ENCODE measurements at places on chromosomes 2 and 18.

- DNase-seq = peak; percentile 82
These were observed 2.9 kb downstream of the MXD1 start for GRCh38 chr2:69917852-69918251.

DNA sequence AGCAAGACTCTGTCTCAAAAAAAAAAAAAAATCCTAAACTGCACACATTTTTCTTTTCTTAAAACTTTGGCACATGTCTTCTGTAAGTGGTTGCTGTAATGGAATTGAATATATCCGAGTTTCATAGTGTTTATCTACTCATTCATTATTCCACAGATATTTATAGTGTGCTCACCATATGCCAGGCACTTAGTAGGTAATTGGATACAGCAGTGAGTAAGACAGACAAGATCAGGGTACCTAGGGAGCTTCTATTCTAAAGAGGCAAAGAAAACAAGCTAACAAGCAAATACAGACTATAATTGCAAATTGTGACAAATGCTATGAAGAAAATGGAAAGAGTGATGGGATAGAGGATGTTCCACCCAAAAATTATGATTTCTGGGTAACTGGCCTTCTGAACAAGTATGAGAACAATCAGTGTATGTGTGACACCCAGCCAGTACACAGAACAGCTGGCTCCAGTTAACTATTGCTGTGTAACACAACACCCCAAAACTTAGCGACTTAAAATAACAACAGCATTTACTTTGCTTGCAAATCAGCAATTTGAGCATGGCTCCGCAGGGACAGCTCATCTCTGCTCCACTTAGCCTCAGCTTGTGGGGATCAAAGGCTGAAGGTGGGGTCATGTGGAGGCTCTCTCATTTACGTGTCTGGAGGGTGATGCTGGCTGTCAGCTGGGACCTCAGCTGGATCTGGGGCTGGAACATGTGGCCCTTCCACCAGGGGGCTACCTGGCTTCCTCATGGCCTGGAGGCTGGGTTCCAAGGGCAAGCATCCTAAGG, 224.9 kb downstream of the INSIG2 start:
- no peak for DNase-seq

- no peak for DNase-seq
These were observed 105.9 kb upstream of the THOC1 start for GRCh38 chr18:373780-374179.

- no peak for DNase-seq
These were observed 287.2 kb upstream of the LINC00305 start for GRCh38 chr18:64436111-64436510.

DNA sequence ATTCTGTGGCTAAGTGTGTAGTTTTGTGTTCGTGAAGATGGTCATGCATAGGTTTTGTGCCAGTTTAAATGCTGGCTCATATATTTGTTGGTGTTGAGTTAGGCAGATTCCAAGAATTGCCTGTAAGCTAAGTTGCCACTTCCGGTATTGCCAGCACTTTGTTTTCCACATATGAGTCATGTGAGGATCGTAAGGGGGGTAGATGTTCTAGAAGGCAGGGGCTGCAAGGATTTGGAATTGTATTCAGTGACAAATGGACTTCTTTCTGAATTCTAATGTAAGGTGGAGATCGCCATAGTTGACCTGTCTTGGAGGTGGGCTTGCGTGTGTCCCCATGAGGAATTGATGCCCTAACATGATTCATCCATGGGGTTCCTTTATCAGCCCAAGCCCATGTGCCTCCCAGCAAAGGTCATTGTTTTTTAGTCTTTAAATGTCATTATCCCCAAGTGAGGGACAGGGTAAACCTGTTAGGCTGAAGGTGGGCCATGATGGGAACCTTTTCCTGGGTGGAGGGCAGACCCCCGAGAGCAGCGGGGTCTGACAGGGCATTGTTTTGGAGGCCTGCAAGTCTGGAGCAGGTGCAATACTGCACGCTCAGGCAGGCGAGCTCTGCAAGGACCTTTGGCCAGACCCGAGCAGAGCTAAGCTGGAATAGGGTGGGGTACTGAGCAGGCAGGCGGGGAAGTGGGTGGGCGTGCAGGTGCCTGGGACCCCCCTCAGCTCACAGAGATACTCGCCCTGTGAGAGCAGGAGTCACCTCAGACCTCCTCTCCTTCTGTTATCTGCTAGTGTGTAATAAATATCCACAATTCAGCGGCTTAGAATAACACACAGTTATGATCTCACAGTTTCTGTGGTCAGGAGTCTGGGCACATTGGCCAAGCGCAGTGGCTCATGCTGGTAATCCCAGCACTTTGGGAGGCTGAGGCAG, 77.4 kb downstream of the LRRFIP1 start:
- DNase-seq = peak; percentile 79

DNA sequence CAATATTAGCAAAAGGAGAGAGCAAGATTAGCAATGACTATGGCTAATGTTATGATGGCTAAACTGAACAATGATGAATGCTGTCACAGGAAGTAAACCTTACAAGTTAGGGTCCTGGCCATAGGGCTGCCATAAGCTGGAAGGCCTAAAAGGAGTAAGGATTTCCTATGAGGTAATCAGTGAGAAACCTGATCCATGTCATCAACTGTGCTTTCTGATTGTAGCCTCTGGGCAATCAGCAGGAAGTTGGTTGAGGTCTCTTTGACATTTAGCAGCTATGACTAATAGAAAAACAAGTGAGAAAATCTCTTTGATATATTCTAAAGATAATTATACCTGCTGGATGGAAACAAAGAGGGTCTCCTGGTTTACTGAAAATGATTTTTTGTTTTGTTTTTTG, 193.0 kb downstream of the RAB3GAP1 start:
- peak; percentile 60 for DNase-seq

DNA sequence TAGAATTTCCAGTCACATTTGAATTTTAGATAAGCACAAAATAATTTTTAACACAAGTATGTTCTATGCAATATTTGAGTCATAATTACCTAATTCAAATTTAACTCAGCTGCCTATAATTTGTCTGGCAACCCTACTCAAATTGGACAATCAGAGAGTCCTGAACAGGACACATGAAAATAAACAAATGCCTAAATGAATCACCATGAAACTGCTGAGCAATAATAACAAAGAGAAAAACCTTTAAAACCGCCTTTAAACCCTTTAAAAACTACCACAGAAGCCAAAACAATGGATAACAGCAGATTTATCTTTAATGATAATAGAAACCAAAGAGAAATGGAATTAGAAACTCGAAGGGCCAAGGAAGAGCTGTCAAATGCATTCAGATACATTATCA, 39.5 kb downstream of the ARL4C start:
- DNase-seq = no peak

- DNase-seq = no peak
These were observed 1046.0 kb upstream of the TMEFF2 start for GRCh38 chr2:193240752-193241151.

DNA sequence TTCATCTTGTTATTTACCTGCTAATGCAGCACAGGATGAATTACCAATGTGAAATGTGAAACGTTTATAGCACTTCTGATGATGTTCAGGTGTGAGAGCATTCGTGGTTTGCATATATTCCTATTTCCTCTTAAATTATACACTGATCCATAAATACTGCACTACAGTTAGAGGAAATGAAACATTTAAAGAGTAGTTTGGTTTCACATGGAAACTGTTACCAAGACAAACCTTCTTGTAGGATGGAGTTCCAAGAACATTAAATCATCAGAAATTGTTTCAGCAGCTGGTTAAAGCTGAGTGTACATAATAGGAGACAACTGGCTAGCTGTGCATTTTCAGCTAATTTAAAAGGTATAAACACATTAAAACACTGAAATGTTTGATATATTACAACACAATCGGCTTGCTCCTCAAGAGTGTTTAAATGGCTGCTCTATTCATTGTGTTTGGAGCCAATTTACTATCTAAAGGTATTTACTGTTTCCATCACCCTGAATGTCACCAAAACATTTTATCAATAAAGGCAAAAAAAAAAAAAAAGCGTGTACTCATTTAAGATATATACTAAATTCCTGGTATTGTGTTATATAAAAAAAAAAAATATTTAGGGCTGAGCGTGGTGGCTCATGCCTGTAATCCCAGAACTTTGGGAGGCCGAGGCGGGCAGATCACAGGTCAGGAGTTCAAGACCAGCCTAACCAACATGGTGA, 100.6 kb downstream of the DYM start:
- peak; percentile 53 for DNase-seq

- DNase-seq = no peak
These were observed 28.1 kb downstream of the FARSB start for GRCh38 chr2:222627764-222628163.

GRCh38 chr2:84435345-84436025, 23.6 kb downstream of the SUCLG1 start:
- DNase-seq = peak; percentile 87

DNA sequence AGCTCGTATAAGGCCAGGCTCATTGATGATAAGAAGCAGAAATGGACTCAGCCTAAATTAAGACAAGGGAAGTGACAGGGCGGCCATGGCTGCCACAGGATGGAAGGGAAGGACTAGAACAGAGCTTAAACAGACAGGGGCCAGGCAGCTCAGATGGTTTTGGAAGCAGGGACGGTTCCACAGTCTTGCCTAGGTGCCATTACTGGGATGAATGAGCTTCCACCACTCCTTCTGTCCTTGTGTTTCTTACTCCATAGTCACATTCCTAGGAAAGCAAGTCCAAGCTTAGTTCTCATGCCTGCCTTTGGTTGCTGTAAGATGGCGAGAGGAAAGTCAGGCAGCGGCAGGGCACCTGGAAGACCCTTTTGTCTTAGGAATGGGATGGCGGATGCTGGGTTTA, 11.9 kb downstream of the GNLY start:
- no peak for DNase-seq

DNA sequence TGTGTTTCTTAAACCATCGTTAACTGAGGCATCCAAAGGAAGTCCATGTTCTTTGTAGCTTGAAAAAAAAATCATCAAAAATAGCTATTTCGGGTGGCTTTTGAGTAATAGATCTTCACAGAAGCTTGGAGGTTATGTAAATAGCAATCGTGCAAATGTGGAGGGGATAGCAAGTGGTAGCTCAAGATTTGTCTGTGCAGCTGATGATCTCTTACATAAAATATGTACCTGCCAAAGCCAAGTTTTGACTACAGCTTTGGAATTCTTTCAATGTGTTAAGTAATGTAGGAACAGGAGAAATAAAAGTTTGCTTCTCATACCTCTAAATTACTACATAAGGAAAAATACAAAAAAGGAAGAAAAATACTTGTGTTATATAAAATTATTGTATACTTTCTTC, 1432.0 kb downstream of the DPP10 start:
- no peak for DNase-seq

GRCh38 chr2:26668041-26668440, 24.5 kb upstream of the KCNK3 start:
- DNase-seq = no peak

DNA sequence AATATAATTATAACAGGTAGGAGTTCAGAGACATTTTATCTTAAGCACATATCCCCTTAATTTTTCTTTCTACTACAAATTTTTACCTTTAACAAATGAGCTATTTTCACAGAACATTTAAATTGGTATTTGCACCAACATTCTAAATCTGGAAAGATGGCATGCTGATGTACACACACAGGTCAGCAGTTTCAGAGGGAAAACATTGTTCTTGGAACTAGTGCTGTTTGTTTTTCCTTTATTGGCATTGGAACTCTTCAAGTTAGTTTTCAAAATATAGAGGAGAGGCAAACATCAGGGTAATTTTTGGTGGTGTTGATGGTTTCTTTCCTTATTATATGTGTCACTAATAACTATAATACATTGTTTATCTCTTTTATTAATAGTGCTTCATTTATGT, 155.3 kb downstream of the PHLPP1 start:
- DNase-seq = no peak

- DNase-seq = no peak
These were observed 4.4 kb upstream of the PARD6G start for GRCh38 chr18:80251700-80252099.

DNA sequence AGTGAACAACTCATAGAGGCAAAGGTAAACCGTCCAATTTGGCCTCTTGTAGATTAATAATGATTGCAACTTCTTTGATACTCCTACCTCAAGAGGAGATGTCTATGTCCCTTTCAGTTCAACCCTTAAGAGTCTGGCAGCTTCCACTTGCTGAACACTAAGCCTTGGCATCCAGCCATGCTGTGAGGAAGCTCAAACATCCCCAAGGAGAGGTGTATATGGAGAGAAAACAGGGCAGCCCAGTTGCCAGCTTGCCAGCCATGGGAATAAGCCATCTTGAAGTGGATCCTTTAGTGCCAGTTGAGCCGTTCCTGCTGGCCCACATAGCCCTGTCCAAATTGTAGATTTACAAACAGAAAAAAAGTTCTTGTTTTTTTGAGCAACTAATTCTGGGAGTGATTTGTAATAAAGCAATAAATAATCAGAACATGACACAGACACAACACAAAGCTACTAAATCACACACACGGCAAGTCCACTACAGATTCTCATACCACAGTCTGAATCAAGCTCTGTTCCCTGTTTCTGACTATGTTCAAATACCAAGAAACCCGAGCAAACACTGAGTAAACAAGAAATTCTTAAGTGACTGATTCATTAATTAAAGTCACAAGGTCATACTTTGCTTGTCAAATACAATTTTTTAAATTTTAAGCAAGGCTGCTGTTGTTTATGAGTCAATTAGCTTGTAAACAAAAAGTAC, 96.1 kb downstream of the PID1 start:
- DNase-seq = peak; percentile 41

DNA sequence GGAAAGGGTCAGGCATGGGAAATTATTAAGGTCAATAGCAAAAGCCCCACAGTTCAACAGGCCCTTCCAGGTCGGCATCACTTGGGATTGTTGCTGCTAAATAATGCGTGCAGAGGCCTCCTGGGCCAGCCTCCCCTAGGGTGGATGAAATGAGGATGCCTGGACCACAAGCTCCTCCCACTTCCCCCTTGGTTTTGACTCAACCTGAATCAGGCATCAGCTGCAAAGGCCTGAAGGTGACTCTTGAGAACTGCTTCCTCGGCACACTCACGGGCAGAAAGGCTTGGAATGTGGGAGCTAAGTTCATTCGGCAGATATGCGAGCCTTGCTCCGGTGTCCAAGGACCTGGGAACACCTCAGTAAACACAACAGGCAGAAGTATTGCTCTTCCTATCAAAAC, 69.3 kb downstream of the MBP start:
- peak; percentile 67 for DNase-seq

DNA sequence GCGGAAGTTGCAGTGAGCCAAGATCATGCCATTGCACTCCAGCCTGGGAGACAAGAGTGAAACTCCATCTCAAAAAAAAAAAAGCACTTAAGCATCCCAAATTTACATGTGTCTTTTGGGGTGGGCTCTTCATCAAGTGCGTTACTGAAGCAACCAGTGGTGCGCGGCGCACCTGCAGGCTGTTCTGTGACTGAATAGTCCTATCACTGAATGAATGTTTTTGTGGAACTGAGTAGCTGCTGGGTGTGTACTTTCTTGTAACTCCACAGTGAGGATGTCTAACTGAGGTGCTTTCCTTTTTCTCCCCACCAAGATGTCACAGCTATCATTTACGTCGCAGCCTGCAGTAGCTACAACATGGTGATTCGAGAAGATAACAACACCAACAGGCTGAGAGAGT, 17.0 kb downstream of the CHMP1B start:
- no peak for DNase-seq

GRCh38 chr2:49069829-49070228, 84.5 kb downstream of the FSHR start:
- no peak for DNase-seq

All from astrocyte of the hippocampus (primary cell).